Activated naive CD4-positive, alpha-beta T cell treated with anti-CD3 and anti-CD28 coated beads, Interleukin-2, amount 50 U/mL, for 72 hours (primary cell): ENCODE measurements at places on chromosomes 1 and 21.

DNA sequence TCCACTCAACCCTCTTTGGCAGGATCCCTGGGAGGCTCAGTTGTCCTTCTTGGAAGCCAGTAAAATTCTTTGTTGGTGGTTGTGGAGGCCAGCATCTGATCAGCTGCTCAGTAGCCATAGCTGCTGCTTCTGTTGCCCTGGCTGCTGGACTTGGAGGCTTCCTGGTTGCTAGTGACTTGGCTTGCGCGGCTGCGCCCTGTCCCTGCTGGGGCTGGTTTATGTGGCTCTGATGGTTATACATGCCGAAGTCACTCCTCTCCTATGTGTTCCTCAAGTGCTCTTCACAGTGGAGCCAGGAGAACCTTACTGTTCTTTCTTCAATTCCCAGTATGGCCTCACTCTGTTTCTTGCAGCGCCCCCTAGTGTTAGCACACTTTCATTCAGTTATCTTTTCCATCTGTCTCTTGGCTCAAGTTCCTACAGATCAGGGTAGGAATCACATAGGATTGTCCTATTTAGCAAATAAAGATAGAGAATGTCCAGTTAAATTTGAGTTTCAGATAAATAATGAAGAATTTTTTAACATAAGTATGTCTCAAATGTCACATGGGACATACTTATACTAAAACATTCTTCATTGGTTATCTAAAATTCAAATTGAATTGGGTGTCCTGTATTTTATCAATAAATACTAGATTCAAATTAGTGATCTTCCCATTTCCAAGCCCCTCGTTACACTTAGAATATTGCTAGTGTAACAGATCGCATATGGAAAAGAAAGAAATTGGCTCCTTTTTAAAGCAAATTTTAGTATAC is 176.5 kb downstream of the TGFB2 start:
- DNase-seq, result peak; percentile 63

DNA sequence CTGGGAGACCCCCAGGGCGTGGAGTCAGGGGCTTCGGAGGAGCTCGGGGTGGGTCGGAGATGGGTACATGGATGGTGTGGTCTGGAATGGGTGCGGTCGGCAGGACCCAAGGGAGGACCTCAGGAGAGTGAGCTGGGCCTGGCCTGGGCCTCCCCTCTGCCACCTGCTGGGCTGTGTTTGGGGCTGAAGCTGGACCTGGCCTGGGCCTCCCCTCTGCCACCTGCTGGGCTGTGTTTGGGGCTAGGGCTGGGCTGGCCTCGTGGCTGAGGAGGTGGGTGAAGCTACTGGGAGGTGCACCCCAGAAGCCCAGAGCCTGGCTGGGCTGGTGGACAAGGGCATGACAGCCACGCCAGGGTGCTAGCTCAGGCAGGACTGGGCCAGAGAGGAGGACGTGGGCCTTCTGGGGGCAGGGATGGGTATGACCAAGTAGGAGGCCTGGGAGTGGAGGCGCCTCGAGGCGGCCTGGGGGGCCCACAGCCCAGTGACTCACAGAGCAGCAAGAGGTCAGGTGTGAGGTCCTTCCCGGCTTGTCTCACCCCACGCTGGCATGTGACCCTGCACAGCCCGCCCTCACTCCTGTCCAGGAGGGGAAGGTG is 14.5 kb downstream of the SAMD11 start:
- DNase-seq, result no peak

- no peak for DNase-seq
Observed at GRCh38 chr1:150549496-150550221, 451 bp downstream of the ADAMTSL4 start.

DNA sequence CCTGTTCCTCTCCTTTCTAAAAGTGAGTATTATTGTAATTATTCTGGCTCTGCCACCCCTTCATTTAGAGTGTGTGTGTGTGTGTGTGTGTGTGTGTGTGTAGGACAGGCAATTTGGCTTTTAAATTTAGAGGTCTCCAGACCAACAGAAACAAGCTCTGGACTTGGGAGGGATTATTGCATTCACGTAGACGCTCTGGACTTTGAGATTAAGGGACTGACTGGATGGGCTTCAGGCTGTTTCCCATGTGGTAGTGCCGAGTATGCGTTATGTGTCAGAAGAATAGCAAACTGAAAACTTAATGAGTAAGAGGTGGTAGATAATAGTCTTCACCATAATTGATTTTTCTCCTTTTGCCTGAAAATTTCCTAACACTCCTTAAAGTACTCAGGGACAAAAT is 281.9 kb downstream of the USP25 start:
- no peak for DNase-seq

GRCh38 chr1:243791586-243792267 is 58.3 kb downstream of the AKT3 start:
- no peak for DNase-seq

- no peak for DNase-seq
Observed at GRCh38 chr1:100998426-100998825, 27.2 kb downstream of the DPH5 start.

GRCh38 chr1:18943162-18943561 is 13.3 kb downstream of the IFFO2 start:
- DNase-seq, result no peak

DNA sequence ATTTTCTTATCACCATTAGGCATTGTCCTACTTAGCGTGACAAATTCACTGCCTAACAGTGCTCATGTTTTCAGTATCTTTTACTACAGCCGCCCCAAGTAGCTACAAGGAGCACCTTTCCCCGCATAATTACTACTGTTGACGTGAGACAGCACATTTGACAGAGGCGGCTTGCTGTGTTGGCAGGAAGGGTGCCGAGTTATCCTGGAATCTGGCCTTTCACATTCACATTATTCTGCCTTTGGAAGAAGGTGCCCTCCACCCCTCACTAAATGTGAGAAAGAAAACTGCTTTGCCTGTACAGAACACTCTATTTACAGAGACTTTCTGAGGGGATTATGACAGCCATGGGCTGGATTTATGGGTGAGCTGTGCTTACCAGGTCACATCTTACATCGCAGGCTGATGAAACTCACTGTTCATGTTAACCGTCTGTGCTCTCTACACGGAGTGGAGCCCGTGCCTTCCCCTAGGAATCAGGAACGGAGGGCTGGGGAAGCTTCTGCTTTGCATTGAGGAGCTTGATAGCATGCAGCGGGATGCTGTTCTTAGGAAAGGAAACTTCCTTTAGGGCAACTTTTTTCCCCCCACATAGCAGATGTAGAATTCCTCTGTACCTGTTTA is 148.0 kb upstream of the ZRANB2 start:
- no peak for DNase-seq

DNA sequence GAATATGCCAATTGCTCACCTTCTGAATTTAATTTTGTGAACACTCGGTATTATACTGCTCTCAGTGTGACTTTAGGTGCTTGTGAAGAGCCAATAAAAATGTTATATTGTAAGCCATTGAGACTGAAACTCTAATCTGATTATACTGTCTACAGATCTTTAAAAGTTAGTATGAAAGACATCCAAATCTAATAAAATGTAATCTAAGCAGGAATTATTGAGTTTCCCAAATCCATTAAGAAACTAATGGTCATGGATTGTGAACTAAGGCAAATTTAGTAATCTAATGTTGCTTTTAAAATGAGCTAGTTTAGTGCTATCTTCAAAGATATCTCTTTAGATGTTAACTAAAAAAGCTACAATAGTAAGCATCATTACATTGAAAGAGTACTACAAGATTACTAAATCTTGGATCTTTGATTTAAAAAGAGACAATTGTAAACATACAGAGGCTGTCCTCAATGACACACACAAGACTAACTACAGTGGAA is 1132.4 kb upstream of the B3GALT2 start:
- no peak for DNase-seq

- DNase-seq, result no peak
Observed at GRCh38 chr1:100882698-100883097, 11.9 kb downstream of the EXTL2 start.

DNA sequence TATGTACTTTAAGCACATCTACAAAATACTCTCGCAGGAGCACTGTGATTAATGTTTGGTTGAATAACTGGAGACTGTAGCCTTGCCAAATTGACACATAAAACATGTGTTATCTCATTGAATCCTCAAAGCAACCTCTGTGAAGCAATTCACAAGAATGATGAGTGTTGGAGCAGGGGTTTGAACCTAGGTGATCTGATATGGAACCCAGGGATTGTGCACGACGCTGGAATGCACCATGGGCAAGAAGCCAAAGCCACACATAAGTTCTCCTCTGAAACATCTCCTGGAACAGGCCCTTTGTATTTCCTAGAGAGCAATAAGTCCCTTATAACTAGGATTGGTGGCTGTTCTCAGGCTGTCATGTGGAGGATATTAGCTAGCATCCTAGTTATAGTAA is 124.6 kb upstream of the IVNS1ABP start:
- DNase-seq, result no peak

- DNase-seq, result no peak
Observed at GRCh38 chr1:212467843-212468482, 35.2 kb downstream of the NENF start.

GRCh38 chr1:79460773-79461436 is 454.4 kb upstream of the ADGRL4 start:
- DNase-seq, result no peak

DNA sequence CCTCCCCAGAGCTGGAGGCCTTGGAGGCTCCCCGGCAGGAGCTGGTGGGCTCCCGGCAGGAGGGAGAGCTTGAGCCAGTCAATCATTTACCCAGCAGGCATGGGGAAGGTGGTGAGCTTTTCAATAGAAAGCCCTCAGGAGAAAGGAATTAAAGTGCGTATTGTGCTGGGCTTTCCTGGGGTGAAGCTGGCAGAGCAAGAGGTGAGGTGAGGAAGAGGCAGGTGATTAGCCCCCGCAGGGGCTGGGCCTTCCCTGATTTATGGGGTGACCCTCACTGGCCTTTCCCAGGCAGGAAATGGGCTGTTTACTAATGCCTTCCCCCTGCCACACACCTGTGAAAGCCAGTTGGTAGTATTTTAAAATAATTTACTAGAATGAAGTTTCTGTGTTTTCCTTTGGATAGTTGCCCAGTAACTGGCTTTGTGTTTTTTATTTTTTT is 25.8 kb downstream of the CLDN14 start:
- no peak for DNase-seq

GRCh38 chr1:214259353-214259977 is 21.5 kb upstream of the SMYD2 start:
- DNase-seq, result peak; percentile 17

GRCh38 chr1:149923626-149924025 is 4.0 kb downstream of the SF3B4 start:
- DNase-seq, result no peak

GRCh38 chr1:230113593-230114236 is 46.7 kb downstream of the GALNT2 start:
- no peak for DNase-seq

DNA sequence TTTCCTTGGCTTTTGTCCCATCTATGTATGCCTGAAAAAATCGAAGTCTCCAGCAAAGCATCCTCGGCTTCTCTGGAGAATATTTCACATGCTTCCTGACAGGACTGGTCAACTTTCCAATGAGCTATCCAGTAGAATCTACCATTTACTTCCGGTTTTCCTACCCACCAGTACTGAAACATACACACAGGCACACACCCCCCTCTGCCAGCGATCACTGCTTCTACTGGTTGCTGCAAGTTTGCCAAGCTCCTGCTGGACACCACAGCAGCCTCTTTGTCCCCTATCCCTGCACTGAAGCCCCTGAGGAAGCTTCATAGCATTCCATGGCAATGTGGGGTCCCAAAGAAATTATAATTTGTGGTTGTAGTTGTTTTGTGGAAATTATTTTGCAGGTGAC is 536.8 kb downstream of the MATN1 start:
- DNase-seq, result no peak

DNA sequence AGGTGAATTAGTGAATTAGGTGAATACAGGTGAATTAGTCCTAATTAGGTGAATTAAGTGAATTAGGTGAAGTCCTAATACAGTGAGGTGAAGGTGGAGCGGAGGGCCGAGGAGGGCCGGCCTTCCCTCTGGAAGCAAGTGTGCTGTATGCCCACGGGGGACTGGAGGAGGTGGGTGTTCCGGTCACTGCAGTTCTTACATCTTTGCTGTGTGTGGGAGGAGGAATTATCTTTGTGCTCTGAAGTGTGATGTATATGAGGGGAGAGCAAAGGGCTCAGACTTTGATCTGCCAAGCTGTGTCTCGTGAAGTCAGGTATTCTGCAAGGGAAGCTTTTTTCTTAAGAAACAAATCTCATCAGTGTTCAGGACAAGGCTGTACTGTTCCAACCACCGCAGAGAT is 45.4 kb downstream of the AGPAT3 start:
- no peak for DNase-seq

GRCh38 chr1:52683367-52683940 is 14.7 kb downstream of the COA7 start:
- no peak for DNase-seq

DNA sequence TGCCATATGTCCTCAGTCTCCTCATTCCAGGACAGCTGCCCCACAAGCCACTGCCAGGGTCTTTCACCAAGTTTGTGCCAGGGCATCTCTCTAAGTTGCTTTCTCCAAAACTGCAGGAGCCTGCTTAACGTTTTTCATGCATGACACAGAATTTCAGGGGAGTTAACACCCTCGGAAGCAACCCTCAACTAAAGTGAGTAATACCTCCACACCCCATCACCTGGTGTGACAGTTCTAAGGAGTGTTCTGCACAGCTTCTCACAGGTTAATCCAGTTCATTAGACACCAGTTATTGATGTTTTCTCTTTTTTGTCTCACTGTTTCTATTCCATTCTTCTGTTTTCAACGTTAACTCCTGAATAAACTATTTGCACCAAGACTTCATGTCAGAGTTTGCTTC is 115.0 kb downstream of the BACH1 start:
- no peak for DNase-seq

- no peak for DNase-seq
Observed at GRCh38 chr1:112188611-112189010, 199.1 kb upstream of the KCND3 start.

DNA sequence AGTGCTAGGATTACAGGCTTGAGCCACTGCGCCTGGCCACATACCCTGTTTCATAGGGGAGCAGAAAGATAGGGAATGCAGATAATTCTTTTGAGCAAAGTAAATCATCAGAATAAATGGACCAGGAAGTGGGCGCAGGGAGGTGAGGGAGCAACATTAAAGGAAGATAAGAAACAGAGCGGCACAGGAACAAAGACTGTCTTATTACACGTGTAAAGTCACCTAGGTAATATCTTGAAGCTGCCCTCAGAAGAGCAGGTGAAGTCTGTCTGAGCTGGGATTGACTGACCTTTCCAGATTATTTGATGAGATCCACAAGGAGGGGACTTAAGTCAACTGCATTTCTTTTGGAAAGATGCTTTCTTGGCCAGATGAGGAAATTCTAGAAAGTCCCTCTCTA is 7.7 kb downstream of the EPRS1 start:
- no peak for DNase-seq

GRCh38 chr21:45950740-45951515 is 30.6 kb upstream of the COL6A1 start:
- DNase-seq, result no peak

- no peak for DNase-seq
Observed at GRCh38 chr21:21373969-21374368, 375.8 kb downstream of the NCAM2 start.

- no peak for DNase-seq
Observed at GRCh38 chr1:223775054-223775453, 62.7 kb downstream of the CAPN2 start.

- no peak for DNase-seq
Observed at GRCh38 chr1:27109103-27109822, 45.7 kb downstream of the SLC9A1 start.

GRCh38 chr1:22494144-22494543 is 42.5 kb downstream of the ZBTB40 start:
- DNase-seq, result no peak
